NCI-H69 (cell line): ENCODE measurements at places on chromosomes 4 and X.

GRCh38 chr4:113122066-113122465 lies 72.6 kb downstream of the ANK2 start:
- DNase-seq: no peak

DNA sequence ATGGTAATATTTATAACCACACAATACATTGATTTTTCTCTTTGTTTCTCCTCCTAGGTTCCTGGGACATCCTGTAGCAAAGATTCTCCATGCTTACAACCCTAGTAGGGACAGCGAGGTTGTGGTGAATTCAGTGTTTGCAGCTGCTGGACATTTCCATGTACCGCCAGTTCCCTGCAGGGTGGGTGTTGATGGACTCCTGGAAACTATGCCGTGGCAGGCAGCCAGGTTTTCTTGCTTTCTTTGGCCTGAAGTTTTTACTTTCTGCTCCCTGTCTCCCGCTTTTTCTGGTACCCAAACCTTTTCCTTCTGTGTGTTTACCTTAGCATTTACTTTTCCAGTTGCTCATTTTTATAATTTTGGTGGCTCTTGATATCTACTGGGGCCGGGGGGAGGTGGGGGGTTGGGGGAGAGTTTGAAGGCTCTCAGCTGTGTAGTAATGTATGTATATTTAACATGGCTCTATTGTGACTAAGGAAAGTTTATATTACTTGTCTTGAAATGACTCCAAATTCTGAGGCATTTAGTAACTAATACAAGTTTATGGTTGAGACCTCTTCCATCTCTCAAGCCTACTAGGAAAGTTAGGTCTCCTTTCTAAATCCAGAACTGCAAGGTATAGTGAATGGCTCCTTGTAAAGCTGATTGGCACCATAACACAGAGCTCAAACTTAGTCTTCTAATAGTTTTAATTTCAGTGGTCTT lies 89.7 kb downstream of the TMEM131L start:
- DNase-seq: peak; percentile 4

GRCh38 chr4:72314869-72315268 lies 254.2 kb downstream of the ADAMTS3 start:
- peak; percentile 0 for DNase-seq

- DNase-seq: no peak
Measured at GRCh38 chrX:70046978-70047377, 2.8 kb downstream of the AWAT2 start.

DNA sequence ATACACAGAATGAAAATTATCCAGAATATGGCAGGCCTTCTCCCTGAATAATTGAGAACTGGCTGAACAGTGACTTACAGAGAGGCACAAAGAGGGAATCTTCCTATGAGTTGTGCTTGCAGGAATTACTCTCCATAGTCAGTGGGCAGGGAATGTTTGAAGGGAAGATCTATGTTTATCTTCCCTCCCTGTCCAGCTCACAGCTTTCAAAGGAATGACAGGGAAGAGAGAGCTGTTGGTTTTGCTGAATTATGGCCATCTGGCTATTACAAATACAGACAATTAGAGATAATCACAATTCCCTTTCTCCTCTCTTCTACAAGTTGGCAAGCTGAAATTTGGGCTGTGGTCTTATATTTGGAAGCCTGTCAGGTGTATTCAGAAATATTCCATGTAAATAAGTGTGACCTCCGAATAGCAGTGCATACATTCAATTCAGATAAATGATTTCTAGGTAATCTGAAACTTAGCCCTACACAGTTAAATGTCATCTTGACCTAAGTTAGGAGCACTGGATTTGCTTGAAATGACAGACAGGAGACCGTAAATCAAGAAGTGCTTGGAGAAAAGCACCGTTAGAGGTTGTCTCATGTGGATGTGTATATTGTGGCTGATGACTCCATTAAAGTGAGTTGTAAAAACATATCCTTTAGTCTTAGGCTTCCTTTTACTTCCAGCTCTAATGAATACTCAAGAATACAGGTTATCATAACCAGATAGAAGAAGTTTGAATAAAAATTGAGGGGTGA lies 136.8 kb downstream of the C4orf33 start:
- peak; percentile 88 for DNase-seq

DNA sequence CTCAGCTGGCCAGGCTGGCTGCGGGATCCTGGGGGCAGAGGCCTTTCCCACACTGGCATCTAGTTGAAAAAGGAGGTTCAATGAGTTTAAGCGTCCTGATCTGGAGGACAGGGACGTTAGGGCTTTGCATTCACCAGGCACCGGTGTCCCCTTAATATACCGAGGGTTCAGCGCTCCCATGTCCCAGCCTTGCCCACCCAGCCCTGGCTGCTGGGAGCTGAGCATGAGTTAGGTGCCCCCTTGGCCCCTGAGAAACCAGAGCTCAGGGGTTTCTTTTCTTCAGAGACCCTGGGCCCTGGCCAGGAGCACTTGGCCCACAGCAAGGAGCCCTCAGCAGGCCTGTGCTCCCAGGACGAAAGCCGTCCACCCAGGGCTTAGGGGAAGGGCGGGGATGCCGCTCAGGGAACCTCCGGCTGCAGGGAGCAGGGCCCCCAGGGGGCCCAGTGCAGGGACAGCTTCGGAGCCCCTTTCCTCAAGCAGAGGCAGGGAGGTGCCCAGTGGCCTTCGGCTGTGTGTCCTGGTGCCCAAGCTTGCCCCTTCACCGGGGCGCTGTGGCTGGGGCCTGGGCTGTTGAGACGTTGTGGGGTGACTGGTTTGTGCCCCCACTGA lies 20.9 kb upstream of the DUSP9 start:
- DNase-seq: no peak

GRCh38 chr4:5824635-5825034 lies 68.3 kb downstream of the CRMP1 start:
- peak; percentile 6 for DNase-seq

DNA sequence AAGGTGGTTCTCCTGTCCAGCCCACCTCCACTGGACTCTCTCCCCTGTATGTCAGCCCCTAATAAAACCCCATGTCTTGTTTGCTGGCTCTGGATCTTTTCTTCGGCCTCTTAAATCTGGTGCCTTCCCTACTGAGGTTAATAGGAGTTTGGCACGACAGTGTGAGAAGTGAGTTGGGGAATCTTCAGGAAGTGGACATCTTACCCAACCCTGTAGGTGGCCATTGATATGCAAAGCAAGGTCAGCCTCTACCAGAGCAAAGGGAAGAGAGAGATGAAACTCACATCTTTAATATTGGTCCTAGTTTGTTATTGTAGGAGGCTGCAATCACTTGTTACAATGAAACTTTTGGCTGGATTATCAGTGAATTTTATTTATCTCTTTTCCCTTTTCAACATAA lies 111.7 kb downstream of the CHRDL1 start:
- no peak for DNase-seq

GRCh38 chr4:125016892-125017299 lies 297.9 kb upstream of the FAT4 start:
- peak; percentile 56 for DNase-seq

GRCh38 chr4:25531272-25531671 lies 124.4 kb upstream of the SLC34A2 start:
- no peak for DNase-seq

GRCh38 chr4:121773883-121774282 lies 8.9 kb upstream of the SMIM43 start:
- DNase-seq: no peak

GRCh38 chrX:151099001-151099400 lies 77.4 kb upstream of the GPR50 start:
- no peak for DNase-seq

DNA sequence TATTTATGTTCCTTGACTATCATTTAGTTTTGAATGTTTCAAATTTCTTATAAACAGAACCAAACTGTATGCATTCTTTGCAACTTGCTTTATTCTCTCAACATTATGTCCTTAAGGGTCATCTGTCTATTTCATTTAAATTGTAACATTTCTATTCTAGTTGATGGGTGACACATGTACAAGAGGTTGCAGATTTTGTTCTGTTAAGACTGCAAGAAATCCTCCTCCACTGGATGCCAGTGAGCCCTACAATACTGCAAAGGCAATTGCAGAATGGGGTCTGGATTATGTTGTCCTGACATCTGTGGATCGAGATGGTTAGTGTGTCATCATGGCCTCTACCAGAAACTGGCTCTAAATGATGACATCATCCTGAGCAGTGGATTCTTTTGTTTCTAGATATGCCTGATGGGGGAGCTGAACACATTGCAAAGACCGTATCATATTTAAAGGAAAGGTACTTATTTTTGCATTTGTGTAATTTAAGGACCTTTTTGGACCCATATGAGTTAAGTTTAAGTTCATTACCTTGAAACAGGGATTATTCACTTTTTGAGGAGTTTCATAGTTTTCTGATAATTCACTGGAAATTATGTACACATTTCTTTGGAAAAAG lies 6.1 kb downstream of the LIAS start:
- DNase-seq: peak; percentile 2

GRCh38 chr4:104490770-104491480 lies 3.8 kb downstream of the CXXC4 start:
- peak; percentile 95 for DNase-seq

GRCh38 chr4:11603591-11604194 lies 175.0 kb upstream of the HS3ST1 start:
- no peak for DNase-seq

- DNase-seq: no peak
Measured at GRCh38 chr4:175823015-175823742, 11.1 kb upstream of the GPM6A start.

DNA sequence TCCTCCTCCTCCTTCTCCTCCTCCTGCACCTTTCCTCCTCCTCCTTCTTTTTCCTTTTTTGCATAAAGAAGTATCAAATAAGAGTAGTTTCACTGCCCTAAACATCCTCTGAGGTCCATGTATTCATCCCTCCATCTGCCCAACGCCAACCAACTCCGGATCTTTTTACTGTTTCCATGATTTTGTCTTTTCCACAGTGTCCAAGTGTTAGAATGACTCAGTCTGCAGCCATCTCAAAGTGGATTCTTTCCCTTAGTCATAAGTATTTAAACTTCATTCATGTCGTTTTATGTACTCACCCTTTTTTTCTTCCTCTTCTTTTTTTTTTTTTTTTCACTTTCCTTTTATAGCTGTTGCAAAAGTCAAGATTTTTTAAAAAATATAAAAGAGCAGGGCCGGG lies 12.9 kb downstream of the CSF2RA start:
- no peak for DNase-seq

DNA sequence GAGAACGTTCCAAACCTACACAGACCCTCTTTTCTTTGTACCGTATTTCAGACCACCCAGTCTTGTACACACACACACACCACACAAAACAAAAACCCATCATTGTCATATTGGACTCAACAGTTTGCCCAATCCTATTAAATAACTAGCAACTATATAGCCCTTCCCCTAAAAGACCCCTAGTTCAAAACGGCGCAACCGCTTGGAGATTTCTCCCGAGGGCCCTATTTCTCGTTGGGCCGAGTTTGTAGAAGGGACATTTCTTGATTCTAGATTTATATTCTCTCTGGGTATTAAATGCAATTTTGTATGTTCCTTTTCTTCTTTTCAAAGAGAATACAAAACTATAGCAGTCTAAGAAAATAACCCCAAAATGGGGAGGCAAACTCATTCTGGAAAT lies 547 bp upstream of the PDGFRA start:
- no peak for DNase-seq

DNA sequence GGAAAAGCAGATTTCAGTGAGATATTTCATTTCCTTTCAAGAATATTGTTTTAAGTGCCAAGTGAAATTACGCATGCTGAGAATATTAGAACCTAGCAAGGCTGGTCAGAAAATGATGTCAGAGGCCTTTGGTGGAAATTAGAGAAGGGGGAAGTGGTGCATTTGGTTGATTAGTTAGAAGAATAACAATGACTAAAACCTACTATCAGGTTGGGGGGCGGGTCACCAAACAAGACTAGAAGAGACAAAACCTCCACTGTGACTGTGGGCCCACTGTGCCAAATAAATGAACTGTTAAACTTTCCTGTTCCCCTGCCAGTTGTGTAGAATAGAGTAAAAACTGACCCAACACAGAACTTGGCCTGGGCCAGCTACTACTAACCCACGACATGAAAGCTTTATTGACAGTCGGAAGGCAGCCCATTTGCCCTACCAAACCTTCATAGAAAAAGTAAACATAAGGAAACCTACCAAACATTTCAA lies 2.9 kb downstream of the RAPGEF2 start:
- peak; percentile 61 for DNase-seq

- no peak for DNase-seq
Measured at GRCh38 chrX:16487620-16488385, 162.2 kb upstream of the S100G start.

DNA sequence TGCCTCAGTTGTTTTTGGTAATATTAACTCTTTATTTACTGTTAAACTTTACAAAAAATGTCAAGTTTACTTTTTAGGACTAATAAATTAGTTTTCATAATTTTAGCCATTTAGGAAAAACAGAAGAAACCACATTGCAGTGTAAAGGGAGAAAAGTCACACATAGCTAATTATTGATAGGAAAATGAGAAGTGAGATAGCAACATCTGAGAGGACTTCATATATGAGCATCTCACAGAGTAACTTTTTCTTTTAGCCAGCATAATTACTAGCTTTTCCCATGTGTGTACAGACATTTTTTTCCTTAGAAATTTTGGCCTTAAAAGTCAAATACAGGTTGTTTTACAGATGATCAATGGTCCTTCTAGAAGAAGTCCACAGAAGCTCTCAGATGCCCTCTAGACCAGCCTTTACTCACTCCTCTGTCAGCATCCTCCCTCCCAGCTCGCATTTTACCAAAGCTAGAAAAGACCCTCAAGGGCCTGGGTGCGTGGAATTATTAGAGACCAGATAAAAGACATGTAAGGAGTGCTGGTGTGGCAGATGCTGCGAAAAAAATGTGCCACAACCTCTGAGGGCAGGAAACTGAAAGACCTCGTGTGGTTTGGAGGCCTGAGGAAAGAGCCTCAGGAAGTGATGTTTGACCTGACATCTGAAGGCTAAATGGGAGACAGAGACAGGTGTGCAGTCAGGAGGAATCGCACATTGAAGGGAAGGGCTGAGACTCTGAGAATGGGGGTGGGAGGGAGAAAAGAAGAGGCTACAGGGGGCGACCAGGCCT lies 156.9 kb downstream of the CBR4 start:
- no peak for DNase-seq

DNA sequence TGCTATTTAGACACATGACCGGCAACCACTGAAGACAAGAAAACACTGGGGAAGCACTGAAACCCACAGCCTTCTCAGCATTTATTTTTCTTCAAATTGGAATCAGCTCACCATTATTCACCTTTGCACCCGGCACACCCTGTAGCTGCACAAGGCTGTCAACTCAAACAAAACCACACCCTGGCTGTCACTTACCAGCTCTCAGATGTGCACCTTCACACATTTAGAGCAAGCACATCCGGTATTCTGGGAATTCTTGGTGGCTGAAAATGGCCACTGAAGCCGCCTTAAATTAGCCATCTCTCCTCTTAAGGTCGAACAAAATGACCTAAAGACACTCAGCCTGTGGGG lies 5.9 kb downstream of the ZFYVE28 start:
- DNase-seq: peak; percentile 58

DNA sequence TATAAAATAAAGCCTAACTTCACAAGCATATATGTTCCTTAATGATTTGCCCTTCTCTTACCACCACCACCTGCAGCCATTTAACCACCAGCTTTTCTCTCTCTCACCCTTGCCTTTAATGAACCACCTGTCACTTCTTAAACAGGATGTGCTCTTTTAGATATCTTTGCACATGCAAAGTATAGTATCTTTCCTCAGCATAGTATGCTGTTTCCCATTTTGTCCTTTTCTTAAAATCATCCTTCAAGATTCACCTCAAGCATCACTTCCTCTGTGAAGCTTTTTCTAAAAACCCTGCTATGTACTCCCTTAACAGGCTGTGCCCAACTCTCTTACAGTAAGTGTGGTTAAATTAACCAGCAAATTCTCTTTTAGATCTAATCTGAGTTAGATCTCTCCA lies 8.2 kb upstream of the CNOT6L start:
- DNase-seq: peak; percentile 1

GRCh38 chrX:29535212-29536162 lies 679.9 kb upstream of the MAGEB2 start:
- DNase-seq: no peak

GRCh38 chr4:82419451-82419850 lies 10.8 kb downstream of the HNRNPDL start:
- DNase-seq: no peak
